Stimulated activated CD4-positive, alpha-beta T cell treated with anti-CD3 and anti-CD28 coated beads, Interleukin-1b, Interleukin-23, amount 100 ng/mL, for 24 hours (primary cell): ENCODE measurements at places on chromosomes 6 and 20.

- DNase-seq: no peak
Measured at GRCh38 chr20:47466704-47467459, 34.8 kb upstream of the NCOA3 start.

GRCh38 chr6:97361286-97361685 lies 78.3 kb upstream of the MMS22L start:
- no peak for DNase-seq

GRCh38 chr6:44000164-44000842 lies 126.9 kb downstream of the MRPL14 start:
- no peak for DNase-seq

DNA sequence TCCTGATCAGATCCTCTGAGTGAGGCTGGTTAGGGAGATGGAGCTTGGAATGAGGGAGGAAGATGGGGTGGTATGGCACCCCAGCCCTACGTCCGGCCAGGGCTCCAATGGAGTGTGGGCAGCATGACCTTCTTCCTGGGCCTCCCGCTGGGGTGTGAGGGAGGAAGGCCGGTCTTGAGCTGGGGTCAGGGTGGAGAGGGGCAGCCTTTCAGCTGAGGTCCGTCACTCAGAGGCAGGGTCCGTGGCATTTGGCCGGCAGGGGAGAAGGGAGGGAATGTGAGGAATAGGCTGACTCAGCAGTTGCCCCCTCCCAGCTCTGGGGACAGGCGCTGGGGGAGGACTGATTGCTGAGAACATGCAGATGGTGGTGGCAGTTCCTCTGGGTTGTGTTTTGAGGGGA lies 25.5 kb upstream of the VEGFA start:
- DNase-seq: no peak

- DNase-seq: no peak
Measured at GRCh38 chr20:56381501-56381900, 10.5 kb downstream of the AURKA start.

- DNase-seq: no peak
Measured at GRCh38 chr6:47446669-47447330, 30.8 kb upstream of the CD2AP start.

DNA sequence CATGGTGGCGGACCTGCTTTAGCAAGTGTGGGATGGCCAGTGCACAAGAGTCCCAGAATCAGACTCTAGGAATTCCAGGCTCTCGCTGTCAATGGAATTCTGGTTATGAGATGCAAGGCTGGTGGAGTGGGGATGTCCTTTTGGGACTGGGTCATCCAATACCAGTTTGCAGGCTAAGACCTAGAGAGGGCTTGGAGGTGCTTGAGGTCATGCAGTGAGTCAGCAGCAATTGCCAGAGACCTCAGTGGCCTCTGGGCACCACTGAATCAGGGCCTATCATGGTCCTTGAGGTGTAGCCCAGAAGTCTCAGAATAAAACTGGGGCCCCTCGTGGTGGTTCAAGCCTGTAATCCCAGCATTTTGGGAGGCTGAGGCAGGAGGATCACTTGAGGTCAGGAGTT lies 1.4 kb upstream of the SCRT2 start:
- DNase-seq: no peak

DNA sequence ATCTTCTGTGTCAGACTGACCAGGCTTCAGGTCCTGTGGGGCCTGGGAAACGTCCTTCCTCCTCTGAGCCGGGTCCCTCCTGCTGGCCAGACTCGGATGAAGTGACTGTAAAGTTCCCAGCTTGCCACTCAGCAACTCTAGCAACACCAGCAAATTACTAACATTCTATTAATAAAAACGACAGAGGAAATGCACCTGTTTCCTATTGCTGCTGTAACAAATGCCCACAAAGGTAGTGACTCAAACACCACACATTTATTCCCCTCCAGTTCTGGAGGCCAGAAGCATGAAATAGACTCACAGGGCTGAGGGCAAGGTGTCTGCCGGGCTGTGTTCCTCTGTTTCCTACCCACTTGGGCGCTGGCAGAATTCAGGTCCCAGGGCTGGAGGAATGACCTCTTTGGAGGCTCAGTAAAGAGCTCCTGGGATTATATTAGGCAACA lies 48.8 kb downstream of the CTCFL start:
- no peak for DNase-seq

DNA sequence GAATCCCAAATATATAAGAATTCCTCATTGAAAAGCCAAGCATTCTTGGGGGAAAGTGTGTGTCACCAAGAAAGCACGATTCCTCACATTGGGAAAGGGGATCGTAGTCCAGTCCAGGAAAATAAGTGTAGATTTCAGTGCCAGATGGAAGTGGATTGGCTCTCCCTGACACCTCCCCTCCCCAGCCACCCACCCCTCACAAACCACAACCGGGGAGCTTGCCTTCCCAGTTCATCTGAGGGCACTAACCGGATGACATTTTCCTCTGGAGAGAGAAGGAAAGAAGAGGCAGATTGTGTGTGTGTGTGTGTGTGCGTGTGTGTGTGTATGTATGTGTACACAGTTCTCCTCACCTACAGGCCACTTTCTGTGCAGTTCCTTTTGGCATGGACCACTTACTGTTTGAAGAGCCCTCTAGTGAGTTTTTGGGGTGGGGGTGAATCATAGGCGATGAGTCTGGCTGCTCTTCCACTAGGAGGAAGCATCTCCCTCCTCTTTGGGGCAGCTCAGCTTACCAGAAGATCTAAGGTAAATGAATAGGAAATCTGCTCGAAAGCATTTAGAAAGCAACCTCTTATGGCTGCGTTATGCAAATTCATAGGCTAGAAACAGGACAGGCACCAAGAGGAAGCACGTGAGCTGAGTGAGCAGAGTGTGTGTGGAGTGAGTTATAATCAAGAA lies 20.8 kb downstream of the DAAM2 start:
- DNase-seq: no peak

DNA sequence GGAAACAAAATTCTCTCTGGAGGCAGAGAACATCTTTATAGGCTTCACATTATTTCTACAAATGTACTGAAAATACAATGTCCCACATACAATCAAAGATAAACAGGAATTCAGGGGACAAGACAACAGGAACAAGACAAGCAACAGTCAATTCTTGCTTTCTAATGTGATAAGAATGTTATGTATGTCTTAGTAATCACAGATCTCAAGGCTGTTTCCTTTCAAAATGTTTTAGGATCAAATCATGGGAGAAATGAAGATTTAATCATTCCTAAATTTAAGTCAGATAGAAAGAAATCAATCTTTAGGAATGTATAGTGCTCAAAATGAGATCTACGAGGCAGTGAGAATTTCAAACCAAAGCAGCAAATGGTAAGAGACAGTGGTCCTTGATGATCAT lies 32.1 kb downstream of the NEDD9 start:
- DNase-seq: no peak

DNA sequence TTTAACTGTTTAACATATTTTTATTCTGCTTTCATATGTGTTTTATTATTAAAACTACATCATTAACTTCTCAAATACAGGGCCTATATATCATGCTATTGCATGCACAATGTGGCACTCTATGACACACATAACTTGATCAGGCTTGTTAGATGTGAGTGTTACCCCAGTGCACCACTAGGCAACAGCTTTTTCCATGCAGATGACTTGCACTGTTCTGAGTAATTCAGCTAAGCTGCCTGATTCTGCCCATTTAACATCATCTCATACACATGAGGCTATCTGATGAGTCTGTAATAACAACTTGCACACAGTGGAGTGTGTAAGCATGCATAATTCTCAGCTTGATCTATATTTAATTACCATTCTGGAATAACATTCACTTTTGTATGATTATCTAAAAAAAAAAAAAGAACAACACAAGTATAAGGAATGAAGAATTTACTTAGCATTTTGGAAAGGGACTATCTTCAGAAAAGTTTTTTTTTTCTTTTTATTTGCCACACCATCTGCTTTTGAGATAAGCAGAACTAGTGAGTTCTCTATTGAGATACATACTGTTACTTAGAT lies 83.1 kb downstream of the GRM1 start:
- no peak for DNase-seq

DNA sequence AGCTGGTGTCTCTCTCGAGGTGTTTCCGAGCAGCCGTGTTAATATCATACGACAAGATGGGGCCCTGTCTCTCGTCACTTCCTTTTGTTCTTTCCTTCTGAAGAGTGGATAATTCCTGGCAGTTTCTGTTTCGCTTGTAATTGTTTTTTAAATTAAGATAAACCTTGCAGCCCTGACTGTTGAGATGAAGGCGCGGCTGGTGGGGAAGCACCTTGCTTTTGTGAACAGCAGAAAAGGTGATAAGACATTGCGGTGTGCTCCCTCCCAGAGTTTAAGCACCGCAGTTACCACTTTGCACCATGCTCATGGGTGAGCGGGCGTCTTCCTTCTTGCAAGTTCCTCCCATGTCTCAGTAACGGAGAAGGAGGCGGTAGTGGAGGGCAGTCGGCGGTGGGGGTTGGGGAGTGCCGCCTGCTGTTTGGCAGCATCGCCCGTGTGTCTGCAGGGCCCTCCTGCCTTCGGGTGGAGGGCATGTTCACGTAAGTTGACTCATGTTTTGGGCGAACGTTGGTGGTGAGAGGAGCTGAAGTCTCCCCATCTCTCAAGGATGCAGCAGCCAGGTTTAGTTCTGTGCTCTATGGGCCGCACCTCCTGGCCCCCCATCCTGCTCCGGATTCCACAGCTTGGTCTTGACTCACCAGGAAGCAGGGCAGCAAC lies 345.9 kb downstream of the TAF4 start:
- DNase-seq: peak; percentile 16

GRCh38 chr20:34615477-34615876 lies 57.0 kb downstream of the MAP1LC3A start:
- no peak for DNase-seq

DNA sequence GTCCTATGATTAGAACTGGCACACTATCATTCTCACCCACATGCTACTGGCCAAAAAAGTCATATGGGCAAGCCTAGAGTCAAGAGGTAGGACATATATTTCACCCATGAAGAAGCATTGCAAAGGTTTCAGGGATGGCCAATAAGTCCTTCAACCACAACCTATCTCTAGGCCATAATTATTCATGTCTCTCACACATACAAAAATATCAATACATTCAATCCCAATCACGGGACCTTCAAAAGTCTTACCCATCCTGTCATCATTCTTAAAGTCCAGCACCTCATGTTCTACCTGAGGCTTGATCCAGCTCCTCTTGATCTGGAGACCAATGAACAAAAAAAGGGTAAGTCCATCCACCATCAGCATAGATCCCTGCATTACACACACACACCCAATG lies 12.6 kb upstream of the BTN1A1 start:
- DNase-seq: no peak

DNA sequence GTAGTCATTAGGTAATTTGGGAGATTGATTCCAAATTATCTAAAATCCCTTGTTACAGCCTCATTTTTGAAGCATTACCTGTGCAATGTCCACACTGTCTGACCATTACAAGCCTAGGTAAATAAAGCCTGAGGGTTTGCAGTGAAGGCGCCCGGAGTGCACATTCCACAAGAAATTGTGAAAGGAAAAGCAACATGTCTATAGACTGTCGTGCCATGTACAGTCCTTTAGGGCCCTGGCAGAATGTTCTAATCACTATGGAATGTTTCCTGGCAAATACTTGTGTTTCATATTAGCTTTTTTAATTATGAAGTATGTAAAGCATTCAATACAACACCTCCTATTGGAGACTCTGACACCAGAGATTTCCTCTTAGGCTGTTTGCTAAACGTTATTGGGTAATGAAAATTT lies 28.9 kb downstream of the PREP start:
- DNase-seq: no peak
